ENCODE measurements at places on chromosomes 5 and 9.

GRCh38 chr9:89946741-89947140 lies 341.9 kb downstream of the GADD45G start:
- no peak for DNase-seq

GRCh38 chr9:38318759-38319495 lies 73.6 kb upstream of the ALDH1B1 start:
- no peak for DNase-seq

DNA sequence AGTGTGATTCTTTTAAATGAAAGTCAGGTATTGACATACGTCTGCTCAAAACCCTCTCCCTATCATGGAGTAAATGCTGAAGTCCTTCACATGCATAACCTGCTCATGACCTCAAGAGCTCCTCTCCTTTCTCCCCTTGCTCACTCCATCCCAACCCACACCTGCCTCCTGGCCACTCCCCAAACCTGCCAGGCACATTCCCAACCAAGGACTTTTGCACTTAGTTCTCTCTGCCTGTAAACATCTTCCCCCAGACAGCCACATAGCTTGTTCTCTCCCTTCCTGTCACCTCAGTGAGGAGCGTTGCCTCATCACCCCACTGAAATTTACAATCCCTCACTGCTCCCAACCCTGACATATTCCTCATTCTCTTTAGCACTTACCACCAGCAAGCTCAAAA lies 8.7 kb downstream of the SETD9 start:
- DNase-seq, result no peak

- DNase-seq, result no peak
Observed at GRCh38 chr9:134076644-134077043, 8.8 kb upstream of the BRD3 start.

DNA sequence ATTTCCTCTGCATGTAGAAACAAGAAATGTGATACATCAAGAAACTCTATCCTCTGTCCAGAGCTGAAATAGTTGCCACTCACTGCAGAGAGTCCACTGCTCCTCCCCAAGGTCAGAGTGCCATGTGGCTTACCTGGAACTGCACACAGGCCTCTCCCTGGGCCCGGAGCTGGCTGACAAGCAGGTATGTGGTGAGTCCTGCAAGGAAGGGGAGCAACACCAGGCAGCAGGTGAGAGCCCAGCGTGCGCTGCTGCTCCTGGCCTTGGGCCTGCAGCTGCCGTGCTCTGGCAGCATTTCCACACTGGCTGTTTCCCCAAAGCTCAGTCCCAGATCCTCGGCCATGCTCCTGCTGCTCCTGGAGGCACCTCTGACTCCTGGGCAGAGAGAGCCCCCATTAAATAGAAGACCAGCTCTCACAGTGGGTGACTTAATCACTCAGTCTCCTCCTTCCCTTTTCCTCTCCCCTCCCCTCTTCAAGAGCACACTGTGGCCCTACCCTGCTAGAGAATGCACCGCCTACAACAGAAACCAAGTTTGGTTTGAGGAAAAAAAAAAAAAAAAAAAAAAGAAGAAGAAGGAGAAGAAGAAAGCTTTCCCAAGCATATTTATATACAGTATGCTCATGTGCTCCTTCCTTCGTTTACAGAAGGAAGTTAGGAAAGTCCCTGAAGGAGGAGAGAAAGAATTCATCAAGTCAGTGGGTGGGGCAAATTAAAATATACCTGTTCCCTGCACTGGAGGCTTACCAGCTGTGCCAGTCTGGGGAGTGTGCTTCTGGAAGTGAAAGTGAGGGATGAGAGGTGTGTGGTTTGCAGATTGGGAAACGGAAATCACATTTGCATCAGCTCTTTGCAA lies at the start of gene TNFSF15:
TNFSF15 (minus strand) TSS at position 370 of the 856 bp plus-strand sequence; CDS start at position 343, 27 bp downstream.
- no peak for DNase-seq

GRCh38 chr5:180605554-180606214 lies 14.4 kb upstream of the SCGB3A1 start:
- peak; percentile 64 for DNase-seq

Measured in activated CD4-positive, CD25-positive, alpha-beta regulatory T cell treated with anti-CD3 and anti-CD28 coated beads, Interleukin-2, amount 50 U/mL, for 72 hours (primary cell).